ENCODE measurements at places on chromosomes 3 and 15. TPM values are rescaled to one million over a fixed set of nuclear protein-coding genes. Genes with fewer than 3 reads are reported as not detected.

Gene IL12A
- 1.9 TPM for total RNA-seq

Gene MYLK
- total RNA-seq: 405 TPM

Gene SRGAP3
- total RNA-seq: 0.99 TPM

DNA sequence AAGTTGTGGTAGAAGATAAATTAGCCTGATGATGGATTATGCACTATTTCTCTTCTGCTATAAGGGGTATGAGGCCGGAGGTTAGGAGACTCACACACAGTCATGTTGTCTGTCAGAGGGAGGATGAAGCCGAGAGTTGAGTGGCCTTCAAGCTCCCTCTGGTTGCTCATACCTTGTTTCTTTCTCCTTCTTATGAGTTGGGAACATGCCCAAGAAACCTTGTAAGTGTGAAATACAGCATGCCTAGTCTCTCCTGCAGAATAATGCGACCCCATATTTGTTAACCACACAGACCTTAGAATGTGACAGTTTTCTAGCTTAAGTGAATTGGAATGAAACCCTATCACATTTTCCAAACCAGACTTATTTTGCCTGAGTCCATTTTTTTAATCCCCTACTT is 366.7 kb downstream of the PTPRG start:
- DNase-seq: no peak
- H3K4me1 ChIP-seq: peaks cover 48% of the 10 kb centered on the region
- H3K36me3 ChIP-seq: no peaks in the 10 kb centered on the region
- H3K27ac ChIP-seq: peak overlapping the region; percentile 93

- no peak overlapping the region for H3K4me3 ChIP-seq
- H3K36me3 ChIP-seq: peaks cover 19% of the 10 kb centered on the region
- H3K27ac ChIP-seq: peak overlapping the region; percentile 8
- H3K4me1 ChIP-seq: peaks cover 21% of the 10 kb centered on the region
Observed at GRCh38 chr3:100150473-100150872, 36.2 kb upstream of the FILIP1L start.

GRCh38 chr3:6862880-6863195 is 1.9 kb downstream of the GRM7 start:
- peaks cover 7% of the 10 kb centered on the region for H3K4me1 ChIP-seq
- peaks cover 2% of the 10 kb centered on the region for H3K36me3 ChIP-seq
- DNase-seq: no peak
- H3K4me3 ChIP-seq: no peak overlapping the region
- peaks cover 56% of the 10 kb centered on the region for H3K27me3 ChIP-seq
- no peak overlapping the region for H3K27ac ChIP-seq

DNA sequence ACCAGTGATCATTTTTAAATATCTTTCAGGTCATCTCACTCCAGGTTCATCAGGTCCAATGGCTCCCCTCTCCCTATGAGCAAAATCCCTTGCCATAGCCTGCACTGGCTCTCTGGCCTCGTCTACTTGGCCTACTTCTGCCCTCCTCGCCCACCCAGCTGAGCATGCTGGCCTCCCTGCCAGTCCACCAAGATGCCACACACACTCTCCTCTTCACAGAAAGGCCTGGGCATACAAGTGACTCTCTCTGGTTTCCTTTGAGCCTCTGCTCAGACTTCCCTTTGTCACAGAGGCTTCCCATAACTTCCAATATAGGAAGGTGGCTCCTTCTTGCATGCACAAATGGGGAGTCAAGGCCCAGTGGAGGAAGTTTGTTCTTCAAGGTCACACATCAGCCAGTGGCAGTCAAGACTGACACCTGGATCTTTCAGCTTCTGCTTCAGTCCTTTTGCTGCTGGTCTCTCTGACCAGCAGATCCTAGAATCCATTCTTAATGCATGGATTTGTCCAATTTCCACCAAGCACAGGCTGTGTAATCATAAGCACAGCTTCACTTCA is 223.2 kb upstream of the HES1 start:
- peaks cover 3% of the 10 kb centered on the region for H3K36me3 ChIP-seq
- no peak overlapping the region for H3K4me3 ChIP-seq
- DNase-seq: no peak
- H3K27ac ChIP-seq: no peak overlapping the region

DNA sequence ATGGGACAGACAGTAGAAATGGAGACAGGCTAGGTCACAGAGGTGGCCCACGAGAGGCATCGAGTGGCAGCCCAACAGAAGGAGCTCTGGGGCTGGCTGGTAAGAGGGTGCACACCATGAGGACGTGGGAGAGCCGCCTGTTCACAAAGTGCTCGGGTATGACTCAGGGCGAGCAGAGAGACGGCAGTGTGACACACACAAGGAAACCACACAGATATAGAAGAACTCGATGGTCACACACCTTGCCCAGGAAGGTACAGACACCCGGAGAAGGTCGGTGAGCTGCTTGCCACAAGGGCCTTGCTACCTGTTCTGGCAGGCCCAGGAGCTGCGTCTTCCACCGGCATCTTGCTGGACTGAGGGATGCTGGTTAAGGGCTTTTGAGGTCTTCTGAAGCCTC is 50.2 kb downstream of the CA12 start:
- H3K4me1 ChIP-seq: peaks cover 16% of the 10 kb centered on the region
- no peak for DNase-seq

DNA sequence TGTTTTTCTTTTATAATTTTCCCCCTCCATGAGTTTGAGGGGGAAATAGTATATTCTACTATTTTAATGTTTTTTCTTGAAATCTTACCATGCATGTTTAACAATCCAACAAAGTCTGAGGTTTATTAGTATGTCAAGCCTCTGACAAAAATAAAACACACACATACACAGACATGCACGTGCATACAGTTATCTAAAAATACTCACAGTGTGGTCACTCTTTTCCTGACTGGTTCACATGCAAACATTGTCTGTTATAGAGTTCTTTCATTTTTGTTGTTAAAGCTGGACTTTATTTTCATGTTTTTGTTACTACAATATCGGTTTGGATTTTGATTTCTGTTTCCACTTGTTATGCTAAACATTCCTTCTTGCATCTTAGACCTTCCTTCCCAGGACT is 236.6 kb downstream of the MFSD1 start:
- H3K36me3 ChIP-seq: no peaks in the 10 kb centered on the region
- H3K27me3 ChIP-seq: peaks cover 28% of the 10 kb centered on the region
- DNase-seq: no peak
- no peak overlapping the region for H3K27ac ChIP-seq
- H3K4me3 ChIP-seq: no peak overlapping the region

GRCh38 chr3:20537234-20537633 is 351.2 kb upstream of the SGO1 start:
- no peaks in the 10 kb centered on the region for H3K4me1 ChIP-seq
- H3K36me3 ChIP-seq: no peaks in the 10 kb centered on the region
- no peak overlapping the region for H3K4me3 ChIP-seq
- DNase-seq: no peak

DNA sequence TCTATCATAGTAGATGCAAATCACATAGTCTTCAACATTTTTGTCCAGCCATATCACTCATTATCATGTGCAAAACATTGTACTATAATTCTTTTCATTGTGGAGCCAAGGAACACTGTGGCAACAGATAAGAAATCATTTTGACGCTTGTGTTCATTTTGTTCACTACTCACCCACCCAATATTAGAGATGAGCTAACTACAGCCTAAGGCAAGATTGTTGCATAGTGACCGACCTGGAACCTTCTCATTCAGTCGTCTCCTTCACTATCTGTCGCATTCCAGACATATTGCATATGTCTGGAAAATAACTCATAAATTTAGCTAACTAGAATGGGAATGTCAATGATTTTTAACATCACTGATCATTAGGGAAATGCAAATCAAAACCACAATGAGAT is 270.3 kb downstream of the CGGBP1 start:
- peaks cover 1% of the 10 kb centered on the region for H3K36me3 ChIP-seq
- H3K27ac ChIP-seq: no peak overlapping the region
- DNase-seq: no peak
- H3K27me3 ChIP-seq: peaks cover 44% of the 10 kb centered on the region
- H3K4me3 ChIP-seq: no peak overlapping the region
- peaks cover 13% of the 10 kb centered on the region for H3K4me1 ChIP-seq

DNA sequence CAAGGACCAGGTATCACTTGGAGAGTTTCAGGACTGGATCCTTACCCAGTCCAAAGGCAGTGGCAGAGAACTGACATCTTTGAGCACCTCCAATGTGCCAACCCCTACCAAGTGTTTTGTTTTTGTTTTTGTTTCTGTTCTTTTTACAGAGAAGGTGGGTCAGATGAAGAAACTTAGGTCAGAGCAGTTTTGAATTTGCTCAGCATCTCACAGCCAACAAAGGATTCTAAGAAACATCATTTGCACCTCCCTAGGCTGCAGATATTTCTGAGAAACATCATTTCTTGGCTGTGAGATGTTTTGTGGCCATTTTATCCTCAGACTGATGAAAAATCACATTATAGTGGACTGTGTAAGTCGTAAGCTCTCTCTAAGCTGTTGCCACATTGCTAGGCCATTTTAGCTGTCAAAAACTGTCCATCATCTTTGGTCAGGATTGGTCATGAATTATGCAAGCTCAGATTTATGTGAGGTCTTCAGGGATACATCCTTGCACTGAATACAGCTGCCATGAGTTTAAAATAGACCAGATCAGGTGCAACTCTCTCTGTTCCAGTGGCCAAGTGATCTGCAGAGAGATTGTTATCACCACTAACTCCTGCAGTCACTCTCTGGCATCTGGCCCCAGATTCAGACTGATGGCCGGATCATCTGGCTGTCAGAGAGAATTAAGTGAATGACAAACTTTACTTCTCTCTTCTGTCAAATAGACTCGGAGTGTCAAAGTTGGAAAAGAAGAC is 341.5 kb downstream of the EPHB1 start:
- no peaks in the 10 kb centered on the region for H3K36me3 ChIP-seq
- no peak for DNase-seq
- H3K4me3 ChIP-seq: no peak overlapping the region
- H3K27me3 ChIP-seq: no peaks in the 10 kb centered on the region
- no peak overlapping the region for H3K27ac ChIP-seq
- H3K4me1 ChIP-seq: no peaks in the 10 kb centered on the region

- no peak overlapping the region for H3K4me3 ChIP-seq
- peak overlapping the region; percentile 94 for H3K27ac ChIP-seq
Observed at GRCh38 chr3:72154391-72155335, 369.7 kb upstream of the PROK2 start.

- no peak overlapping the region for H3K27ac ChIP-seq
- H3K4me3 ChIP-seq: no peak overlapping the region
- DNase-seq: no peak
Observed at GRCh38 chr3:177983320-177983719, 552.9 kb upstream of the KCNMB2 start.

- no peak overlapping the region for H3K27ac ChIP-seq
- peaks cover 2% of the 10 kb centered on the region for H3K27me3 ChIP-seq
- H3K4me3 ChIP-seq: no peak overlapping the region
- no peaks in the 10 kb centered on the region for H3K36me3 ChIP-seq
- H3K4me1 ChIP-seq: no peaks in the 10 kb centered on the region
- DNase-seq: no peak
Observed at GRCh38 chr3:49199239-49199899, 28.0 kb downstream of the KLHDC8B start.

DNA sequence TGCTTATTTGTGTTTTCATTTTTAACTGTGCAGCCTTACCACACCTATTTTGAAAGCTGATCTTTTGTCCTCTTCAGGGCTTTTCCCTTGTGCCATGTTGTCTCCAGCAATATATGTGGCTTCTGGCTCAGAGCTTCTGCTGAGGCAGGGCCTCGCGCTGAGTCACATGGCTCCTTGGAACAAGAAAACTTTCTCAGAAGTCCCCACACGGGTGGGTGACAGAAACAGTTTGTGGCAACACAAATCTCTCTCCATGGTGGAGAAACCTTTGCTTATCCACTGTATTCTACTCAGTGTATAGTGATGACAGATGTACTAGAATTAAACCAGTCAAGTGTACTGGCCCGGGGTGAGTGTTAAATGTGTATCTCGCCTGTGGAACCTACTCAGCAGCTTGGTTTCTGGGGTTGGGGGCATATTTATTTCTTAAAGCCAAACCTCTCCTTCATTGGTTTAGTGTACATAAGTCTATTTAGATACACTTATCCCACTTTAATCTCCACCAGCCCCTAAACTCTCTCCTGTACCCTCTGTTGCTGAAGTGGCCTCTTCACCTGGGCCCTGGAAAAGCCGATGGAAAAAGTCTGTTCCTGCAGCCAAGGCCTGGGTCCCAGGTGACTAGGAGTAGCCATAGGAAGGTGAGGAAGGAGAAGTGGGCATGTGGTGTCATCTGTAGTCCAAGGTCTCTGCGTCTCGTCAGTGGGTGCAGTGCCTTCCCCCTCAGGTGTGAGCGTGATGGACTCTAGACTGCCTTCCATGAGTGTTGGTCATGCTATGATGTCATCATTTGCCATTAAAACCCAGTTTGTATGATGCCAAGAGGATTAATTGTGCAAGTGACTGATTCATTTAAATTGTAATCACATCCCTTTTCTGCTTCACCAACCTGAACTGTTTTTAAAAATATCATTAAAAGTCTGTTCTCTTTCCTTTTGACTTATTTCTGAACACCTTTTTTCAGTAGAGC is 3.2 kb upstream of the FBXL22 start:
- no peak overlapping the region for H3K27ac ChIP-seq
- peaks cover 31% of the 10 kb centered on the region for H3K4me1 ChIP-seq
- no peak for DNase-seq
- no peaks in the 10 kb centered on the region for H3K27me3 ChIP-seq

- no peak for DNase-seq
- no peak overlapping the region for H3K27ac ChIP-seq
Observed at GRCh38 chr3:117133066-117133465, 423.5 kb downstream of the TUSC7 start.

GRCh38 chr3:112471596-112472325 is 27.5 kb downstream of the BTLA start:
- peaks cover 2% of the 10 kb centered on the region for H3K27me3 ChIP-seq
- no peak overlapping the region for H3K4me3 ChIP-seq
- H3K4me1 ChIP-seq: peaks cover 25% of the 10 kb centered on the region
- H3K27ac ChIP-seq: no peak overlapping the region

- no peaks in the 10 kb centered on the region for H3K4me1 ChIP-seq
- no peak for DNase-seq
- H3K27ac ChIP-seq: no peak overlapping the region
- H3K27me3 ChIP-seq: peaks cover 2% of the 10 kb centered on the region
- H3K4me3 ChIP-seq: no peak overlapping the region
Observed at GRCh38 chr3:51354172-51354571, 30.9 kb upstream of the MANF start.

Data from chondrocyte (in vitro differentiated cells).